ENCODE measurements at places on chromosomes 2 and 18.

DNA sequence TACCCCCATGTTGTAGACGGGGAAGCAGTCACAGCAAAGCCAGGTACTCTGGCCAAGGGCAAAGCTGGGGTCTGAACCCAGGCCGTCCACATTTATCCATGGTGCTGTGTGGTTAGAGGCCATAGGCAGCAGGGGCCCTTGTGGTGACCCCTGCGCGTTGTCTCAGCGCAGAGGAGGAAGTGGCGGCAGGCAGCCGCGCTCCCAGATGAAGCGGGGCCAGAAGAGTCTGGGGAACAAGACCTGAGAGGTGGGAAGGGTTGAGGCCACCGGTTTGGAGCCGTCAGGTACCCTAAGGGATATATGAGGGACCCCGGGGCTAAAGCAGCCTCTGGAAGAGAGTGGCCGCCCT, 770 bp downstream of the ZNF396 start:
- DNase-seq, result no peak

DNA sequence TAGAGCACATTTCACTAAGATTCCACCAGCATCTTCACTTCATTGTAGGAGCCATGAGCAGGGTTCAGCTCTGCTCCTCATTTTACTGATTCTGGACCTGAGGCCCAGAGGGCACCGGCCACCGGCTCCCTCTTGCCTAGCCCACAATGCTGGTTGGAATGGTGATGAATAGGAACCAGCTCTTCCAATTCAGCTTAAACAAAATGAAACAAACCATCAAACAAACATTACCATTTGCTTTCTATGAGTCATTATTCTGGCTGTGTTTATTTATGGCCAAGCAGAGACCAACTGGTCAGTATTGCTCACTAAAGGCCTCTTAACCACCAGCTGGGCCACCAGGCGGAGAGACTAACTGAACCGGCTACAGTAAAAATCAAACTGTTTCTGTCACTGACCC, 176.7 kb downstream of the MTX2 start:
- no peak for DNase-seq

- no peak for DNase-seq
Measured at GRCh38 chr18:3256693-3257626, 5.0 kb upstream of the MYL12B start.

DNA sequence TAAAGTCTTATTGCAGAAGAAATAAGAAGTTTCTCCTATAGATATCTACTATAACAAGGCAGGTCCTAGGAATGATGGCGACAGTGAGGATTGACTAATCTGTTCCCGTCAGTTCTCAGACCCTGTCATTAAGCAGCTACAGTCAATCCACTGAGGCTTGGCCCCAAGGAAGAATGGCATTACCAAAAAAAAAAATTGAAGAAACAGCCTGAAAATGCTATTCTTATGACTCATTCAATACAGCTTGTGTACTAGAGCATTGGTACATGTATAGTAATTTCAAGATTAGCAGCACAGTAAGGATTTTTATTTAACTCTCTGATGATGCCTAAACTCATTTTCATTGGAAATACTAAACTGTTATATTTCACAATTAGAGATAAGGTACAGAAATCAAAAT, 1096.1 kb upstream of the NXPH2 start:
- DNase-seq, result no peak

DNA sequence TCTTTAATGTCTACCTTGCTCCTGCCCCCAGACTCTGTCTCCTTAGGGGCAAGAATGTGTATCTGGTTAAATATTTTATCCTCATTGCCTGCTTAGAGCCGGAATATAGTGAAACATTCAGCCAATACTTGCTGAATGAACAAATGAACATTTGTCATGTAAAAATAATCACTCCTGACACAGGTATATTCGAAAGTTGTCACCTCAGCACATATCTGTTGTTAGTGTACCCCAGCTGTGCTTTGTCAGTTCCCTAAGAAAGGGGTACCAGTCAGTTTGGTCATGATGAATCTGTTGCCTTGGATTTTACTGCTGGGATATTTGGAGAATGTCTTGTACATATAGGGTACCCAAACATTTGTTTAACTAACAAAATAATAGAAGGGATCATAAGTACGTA, 77.0 kb upstream of the PROKR1 start:
- DNase-seq, result no peak
